Stimulated activated CD8-positive, alpha-beta memory T cell treated with anti-CD3 and anti-CD28 coated beads, Interleukin-15, amount 100 ng/mL, for 1 hour (primary cell): ENCODE measurements at places on chromosomes 7 and 10.
A peak's percentile ranks its signal among the peaks of the same experiment; 100 is the strongest.

DNA sequence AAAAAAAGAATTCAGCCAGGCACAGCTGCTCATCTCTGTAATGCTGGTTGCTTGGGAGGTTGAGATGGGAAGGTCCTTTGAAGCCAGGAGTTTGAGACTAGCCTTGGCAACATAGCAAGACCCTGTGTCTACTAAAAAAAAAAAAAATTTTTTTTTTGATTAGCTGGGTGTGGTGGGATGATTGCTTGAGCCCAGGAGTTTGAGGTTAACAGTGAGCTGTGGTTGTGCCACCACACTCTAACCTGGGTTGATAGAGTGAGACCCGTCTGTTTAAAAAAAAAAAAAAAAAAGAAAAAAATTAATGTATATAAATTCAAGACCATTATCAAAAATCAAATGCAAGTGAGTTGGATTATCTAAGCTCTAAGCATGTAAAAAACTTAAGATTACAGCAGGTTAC, 5.7 kb downstream of the WAC start:
- DNase-seq = no peak

- DNase-seq = no peak
These were observed 44.2 kb downstream of the ARHGAP12 start for GRCh38 chr10:31884386-31884785.

GRCh38 chr7:151346-152050, 40.9 kb upstream of the FAM20C start:
- DNase-seq = no peak

DNA sequence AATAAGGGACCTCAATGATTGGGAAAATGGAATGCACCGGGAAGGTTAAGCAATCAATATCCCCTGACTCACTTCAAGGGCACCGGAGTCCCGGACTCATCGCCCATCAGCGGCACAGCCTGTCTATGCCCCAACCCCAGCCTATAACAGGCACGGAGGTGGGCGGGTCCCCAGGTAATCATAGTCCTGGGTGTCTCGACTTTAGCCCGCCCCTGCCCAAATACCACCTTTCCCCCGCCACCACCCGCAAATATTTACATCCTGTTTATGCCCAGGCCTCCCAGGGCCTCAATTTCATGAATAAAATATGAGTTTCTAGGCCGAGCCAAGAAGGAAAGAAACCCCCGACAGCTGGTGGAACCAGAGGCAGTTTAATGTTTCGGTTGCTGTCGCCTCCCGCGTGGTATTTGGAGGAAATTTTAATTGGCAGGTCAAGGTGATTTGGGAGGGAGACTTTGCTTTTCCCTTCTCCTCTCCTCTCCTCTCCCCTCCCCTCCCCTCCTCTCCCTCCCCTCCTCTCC, 15.6 kb upstream of the RFC2 start:
- peak; percentile 36 for DNase-seq

GRCh38 chr10:15144788-15145187, 23.7 kb downstream of the NMT2 start:
- DNase-seq = no peak

GRCh38 chr10:27699776-27700175, 45.8 kb downstream of the MKX start:
- no peak for DNase-seq

GRCh38 chr10:44863344-44864047, 47.6 kb upstream of the TMEM72 start:
- no peak for DNase-seq

DNA sequence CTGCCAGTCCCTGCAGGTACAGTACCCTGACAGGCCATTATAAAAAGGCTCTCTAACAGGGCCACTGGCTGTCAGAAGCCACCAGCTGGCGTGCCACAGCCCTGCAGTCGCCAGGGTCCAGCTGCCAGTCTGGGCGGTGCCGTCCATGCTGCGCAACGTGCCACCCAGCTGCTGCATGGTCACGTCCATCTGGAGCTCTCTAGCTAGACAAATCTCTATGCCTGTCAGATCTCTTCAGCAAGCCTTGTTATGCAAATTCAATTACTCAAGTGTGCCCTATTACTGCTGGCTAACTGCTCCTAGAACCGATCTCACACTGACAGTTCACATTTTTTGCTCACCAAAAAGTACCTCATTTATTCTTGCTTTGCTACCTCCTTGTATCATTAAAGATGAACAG, 75.9 kb downstream of the HIBADH start:
- DNase-seq = no peak

DNA sequence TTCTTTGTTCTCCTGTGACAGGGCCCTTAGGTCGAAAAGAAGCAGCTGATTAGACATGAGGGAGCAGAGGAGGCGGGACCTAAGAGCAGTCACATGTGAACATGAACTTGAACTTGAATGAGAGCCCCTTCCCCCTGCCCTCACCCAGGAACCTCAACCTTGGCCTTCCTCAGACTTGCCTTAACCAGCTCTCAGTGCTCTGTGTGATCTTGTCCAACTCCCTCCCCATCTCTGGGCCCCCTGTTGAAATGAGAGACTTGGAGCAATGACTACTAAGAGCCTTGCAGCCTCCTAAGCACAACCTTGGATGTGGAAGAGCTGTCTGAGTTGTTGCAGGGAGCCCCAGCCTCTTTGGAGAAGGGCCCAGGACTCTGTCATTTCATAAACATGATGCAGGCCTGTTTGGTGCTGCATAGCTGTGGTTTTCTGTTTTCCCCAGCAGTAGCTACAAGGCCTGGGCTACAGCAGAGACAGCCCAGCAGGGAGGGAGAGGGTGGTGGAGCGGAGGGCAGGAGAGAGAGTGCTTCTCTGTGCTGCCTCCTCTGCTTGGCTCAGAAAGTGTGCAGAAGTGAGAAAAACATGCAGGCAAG, 123.9 kb upstream of the ZMIZ1 start:
- no peak for DNase-seq

- DNase-seq = no peak
These were observed 20.6 kb upstream of the CELF2 start for GRCh38 chr10:10996966-10997620.

- no peak for DNase-seq
These were observed 934 bp downstream of the PRTFDC1 start for GRCh38 chr10:24951201-24952142.

GRCh38 chr10:69769395-69769992, 32.2 kb upstream of the COL13A1 start:
- DNase-seq = no peak

- DNase-seq = no peak
These were observed 189.3 kb downstream of the MAD1L1 start for GRCh38 chr7:2043316-2044039.

DNA sequence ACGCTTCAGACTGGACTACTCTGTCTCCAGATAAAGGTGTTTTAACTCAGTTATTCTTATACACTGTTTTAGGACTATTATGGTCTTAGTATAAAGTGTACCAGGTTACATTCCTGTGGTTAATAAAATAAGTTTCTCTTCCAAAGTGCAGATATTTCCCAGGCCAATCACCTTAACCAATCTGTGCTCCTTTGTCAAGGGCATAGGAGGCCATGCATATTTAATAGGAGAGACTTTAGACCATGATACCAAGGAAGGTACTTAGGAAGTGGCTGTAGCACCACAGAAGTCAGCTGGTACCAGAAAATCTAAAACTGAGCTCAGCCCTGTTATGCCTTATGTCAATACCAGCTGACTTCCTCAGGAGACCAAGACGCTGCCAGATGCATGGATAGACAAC, 226.5 kb upstream of the TMEM72 start:
- no peak for DNase-seq

- no peak for DNase-seq
These were observed 37.9 kb downstream of the PIP4K2A start for GRCh38 chr10:22676435-22676834.

DNA sequence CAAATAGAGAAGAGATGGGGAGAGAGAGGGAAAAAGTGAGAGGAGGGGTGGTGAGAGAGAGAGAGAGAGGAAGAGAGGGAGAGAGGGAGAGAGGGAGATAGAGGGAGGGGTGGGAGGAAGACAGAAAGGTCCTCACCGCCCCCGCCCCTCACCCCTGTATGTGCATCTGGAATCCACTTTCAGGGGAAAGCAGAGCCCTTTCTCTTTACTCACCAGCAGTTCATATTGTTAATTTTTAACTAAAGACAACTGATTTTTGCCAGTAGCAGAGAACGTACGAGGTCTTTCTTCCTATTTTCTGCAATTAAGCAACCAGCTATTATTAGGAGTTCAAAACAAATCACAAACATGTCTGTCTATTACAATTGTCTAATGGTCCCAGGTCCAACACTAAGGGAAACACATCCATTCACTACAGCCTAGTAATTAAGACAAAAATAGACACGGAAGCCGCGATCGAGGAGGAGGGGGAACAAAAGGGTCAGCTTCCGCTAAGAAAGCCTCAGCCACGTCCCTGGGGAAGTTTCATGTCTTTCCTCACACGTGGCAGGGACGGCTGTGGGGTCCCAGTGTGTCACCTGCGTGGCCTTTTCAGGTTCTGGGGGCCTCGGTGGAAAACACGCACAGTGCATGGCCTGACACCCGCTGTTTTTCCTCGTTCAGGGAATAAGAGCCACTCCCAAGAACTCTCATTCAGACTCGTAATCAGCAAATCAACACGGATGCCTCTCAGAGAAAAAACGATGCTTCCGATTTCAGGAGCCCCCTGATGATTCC, 572.0 kb downstream of the PTPRN2 start:
- DNase-seq = no peak

- no peak for DNase-seq
These were observed 238.9 kb upstream of the GPR26 start for GRCh38 chr10:123427165-123427786.

- no peak for DNase-seq
These were observed 34.2 kb downstream of the CTBP2 start for GRCh38 chr10:125125951-125126735.

GRCh38 chr10:124624466-124624865, 119.7 kb downstream of the FAM53B start:
- no peak for DNase-seq

DNA sequence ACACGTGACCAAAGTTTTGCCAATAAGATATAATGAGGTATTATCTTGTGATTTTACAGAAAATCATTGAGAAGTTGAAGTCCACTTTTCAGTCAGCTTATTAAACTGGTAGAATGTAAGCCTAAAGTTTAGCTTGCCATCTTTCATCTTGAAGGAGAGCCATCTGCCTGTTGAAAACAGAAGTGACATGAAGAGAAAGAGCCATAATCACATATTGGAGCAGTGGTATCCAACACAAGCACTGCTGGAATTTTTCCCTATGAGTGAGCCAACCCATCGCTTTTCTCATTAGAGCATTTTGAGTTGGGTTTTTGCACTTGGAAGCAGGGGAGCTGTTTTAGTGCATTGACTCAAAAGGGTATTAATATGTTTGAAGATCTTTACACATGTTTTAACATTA, 117.6 kb upstream of the FERD3L start:
- no peak for DNase-seq

DNA sequence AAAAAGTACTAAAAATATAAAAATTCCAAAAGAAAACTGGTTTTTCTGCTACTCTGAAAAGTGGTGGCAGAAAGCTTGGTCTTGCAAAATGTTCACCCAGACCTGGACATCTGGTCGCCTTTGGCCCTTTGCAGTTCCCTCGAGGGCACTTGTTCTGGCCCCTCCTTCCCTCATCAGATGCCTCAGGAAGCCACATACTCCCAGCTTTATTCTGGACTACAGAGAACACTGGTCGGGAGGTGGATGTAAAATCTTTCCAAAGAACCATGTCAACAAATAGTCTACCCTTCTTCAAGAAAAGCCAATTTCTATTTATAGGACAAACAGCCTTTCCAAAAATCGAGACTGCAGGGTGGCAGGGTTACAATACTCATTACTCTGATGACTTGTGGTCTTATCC, 726.1 kb downstream of the TNS3 start:
- no peak for DNase-seq

DNA sequence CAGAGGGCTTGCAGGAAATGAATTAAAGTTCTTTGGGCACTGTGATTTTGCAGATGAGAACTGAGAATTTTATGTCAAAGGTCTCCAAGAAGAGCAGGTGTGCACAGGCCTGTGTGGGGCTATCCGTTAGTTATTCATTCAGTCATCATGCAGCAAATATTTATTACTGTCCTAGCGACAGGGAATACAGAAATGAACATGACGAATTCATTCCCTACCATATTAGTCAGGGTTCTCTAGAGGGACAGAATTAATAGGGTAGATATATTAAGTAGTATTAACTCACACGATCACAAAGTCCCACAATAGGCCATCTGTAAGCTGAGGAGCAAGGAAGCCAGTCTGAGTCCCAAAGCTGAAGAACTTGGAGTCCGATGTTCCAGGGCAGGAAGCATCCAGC, 2.9 kb upstream of the MMP21 start:
- no peak for DNase-seq

GRCh38 chr10:111148440-111148839, 71.6 kb downstream of the ADRA2A start:
- no peak for DNase-seq

DNA sequence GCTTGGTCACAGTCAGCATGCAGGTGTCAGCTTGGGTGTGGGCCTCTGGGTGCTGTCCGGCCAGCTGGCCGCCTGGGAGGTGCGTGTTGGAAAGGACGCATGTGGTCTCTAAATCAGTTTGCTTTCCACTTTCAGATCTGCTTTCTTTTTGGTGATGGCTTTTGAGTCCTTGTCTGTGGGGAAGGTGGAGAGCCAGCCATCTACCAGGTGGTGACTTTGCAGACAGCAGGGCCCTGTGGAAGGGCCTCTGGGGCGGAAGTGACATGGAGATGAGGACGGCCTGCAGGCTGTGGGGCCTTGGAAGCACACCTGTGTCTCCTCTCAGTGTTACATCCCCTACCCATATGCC, 59.4 kb downstream of the WDR37 start:
- DNase-seq = no peak

DNA sequence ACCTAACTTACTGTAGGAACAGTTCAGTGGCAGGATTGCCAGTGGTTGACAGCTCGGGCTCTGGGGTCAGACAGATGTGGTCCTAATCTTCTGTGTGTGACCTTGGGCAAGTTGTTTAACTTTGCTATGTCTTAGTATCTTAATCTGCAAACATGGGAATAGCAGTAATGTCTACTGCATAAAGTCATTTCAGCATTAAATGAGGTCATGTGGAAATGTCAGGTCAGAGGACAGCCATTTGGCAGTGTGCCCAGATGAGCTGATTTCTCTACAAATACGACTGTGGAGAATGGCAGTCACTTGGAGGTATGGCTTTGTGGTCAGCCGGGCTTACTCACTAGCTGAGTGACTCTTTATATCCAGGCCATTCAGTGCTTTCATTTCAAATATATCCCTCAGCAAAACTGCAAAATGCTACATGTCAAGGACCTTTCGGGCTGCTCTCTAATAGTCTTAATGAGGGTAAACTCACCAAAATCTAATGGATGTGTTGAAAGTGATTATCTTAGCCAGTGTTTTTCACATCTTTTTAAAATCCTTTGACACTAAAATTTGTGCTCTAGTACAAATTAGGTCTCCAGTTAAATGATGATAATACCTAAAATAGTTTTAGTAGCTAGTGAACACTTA, 171.4 kb downstream of the ST7 start:
- DNase-seq = no peak

DNA sequence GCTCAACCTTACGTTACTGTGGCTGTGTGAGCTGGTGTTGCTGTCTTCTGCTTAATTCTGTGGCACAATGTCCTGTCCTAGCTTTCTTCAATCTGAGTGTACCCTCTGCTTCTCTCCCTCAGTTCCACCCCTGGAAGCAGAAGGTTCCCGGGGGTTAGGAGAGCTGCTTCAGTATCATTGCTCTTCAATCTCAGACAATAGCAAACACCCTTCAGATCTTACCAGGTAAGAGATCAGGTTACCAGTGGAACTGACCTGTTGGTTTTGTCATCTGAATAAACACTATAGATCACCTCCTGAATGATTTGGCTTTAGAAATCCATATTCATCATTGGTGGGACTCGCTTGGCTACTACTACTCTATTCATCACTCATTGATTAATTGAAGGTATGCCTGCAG, 48.4 kb downstream of the DNAJB9 start:
- DNase-seq = no peak
